ENCODE measurements at places on chromosomes 6 and 20.

GRCh38 chr6:22828179-22829062, 259.1 kb downstream of the HDGFL1 start:
- no peak for DNase-seq

DNA sequence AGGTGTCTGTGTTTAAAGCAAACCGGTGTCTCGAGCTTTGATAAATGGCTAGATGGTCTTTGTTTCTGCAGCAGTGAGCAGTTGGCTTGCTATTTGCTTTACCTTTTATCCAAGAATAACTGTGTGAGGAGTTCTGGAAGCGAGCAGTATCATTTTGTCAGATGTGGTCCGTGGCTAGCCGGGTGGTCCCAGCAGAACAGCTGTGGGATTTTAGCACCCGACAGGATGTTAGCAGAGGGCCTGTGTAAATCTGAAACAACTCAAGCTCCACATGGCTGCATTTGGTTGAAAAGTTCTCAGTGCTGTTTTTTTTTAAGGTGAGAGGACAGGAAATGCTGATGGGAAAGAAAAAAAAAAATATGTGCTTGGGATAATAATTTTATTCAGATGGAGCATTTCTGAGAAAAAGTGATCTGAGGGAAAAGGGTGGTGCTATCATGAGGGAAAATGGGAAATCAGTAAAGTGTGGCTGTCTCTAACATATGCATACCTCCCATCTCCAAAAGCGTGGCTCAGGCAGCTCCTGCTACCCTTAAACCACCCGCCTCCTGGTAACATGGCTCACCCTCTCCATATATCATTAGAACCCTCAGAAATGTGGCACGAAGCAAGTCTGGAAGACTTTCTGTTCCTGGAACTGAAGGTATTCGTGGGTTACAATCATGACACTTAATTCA, 215.4 kb downstream of the TSHZ2 start:
- DNase-seq, result no peak

DNA sequence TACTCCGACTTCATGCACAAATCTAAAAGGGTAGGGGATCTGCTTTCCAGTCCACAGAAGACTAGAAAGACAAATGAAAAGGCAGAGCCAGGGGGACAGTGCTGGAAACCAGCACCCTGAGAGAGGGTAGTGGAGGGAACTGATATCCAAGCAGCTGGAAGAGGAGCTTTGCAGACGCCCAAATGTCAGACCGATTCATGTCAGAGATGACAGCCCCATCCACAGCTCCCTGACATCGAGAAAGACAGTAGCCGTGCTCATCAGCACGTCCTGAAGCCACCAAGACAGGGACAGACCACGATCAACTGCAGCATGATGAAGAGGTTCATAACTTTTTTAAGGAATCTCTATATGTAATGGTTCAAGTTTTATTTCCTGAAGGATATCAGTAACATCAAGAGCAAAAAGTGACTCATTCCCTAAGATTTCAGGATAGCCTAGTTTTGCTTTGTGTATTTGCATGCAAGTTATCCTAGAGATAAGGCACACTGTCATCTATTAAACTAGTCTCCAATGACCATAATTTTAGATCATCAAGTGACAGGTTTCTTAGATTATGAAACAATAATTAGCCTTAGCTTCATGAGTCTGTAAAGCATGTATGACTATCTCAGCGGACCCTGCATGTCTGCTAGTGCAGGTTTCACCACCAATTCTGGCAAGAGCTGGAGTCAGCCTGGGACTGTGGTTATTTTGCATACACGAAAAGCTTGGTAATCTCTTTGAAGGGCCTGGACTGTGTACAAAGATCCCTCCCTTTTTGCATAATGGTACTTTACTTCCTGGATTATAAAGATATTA, 43.0 kb downstream of the PRDM1 start:
- DNase-seq, result no peak

- DNase-seq, result no peak
Observed at GRCh38 chr6:140979642-140980091, 1153.1 kb upstream of the GJE1 start.

DNA sequence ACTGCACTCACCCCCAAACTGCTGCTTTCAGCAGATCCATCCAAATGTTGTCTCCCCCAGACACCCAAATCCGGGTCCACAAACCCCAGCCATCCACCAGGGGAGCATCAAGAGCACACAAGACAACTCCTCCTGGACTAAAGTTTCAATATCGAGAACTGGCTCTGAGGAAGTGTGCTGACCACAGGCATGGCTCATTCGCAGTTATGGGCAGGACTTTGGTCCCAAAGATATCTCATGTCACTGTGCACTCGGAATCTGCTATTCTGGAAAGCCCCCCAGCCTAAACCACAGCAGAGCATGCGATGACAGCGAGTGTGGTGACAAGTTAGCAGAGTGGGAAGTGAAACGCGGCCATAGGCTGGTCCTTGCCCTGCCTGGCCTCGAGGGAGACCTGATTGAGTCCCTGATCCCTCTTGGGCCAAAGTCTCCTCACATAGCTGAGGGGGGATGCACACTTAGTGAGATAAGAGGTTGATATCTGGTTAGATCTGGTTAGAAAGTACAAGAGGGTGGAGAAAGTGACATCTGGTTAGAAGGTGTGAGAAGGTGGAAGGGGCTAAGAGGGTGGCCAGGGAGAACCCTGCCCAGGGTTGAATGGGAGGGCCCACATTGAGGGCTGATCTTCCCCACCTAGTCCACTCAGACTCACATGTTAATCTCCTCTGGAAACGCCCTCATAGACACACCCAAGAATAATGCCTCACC, 149.7 kb downstream of the MRPL14 start:
- DNase-seq, result peak; percentile 9

DNA sequence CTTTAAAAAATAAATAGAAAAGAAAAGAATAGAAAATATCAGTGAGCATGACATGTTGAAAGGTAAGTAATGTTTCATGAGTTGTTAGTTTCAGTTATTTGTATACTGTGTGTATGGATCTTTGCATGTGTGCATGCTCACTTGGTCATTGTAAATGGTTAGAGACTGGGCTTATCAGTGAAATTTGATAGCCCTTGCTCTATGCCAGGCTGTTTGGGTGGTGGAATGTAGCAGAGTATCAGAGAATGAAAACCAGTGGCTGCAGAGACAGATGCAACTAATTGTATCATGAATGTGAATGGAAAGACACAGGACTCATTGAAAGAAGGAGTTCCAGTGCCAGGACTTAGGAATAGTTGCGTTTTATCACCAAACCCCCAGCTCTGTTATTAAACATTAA, 4.2 kb downstream of the GSTA2 start:
- no peak for DNase-seq

DNA sequence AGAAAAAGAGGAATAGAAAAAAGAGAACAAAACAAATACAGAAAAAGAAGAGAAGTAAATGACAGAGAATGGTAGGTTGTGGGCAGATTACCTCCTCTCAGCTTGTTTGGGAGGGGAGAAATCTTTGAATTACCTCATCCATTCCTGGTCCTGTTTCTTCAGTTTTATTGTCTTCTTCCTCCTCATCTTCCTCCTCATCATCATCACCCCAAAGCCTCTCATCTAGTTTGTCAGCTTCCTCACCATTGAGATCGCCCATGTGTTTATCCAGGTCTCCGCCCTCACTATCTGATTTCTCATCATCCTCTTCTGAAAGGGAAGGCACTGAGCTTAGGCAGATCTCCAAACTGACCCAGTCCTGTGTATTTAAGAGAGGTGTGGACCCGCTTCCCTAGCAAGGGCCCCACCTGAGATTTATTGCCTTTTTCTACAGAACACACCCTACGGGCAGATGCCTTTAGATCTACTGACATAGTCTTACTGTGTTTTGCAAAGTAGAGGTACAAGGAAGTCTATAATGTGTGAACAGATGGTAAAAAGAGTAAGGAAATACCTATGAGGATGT, 24.2 kb upstream of the LYRM2 start:
- DNase-seq, result no peak

- no peak for DNase-seq
Observed at GRCh38 chr6:88171312-88171711, 5.2 kb upstream of the CNR1 start.

GRCh38 chr6:117483004-117483644, 650 bp downstream of the DCBLD1 start:
- peak; percentile 19 for DNase-seq

DNA sequence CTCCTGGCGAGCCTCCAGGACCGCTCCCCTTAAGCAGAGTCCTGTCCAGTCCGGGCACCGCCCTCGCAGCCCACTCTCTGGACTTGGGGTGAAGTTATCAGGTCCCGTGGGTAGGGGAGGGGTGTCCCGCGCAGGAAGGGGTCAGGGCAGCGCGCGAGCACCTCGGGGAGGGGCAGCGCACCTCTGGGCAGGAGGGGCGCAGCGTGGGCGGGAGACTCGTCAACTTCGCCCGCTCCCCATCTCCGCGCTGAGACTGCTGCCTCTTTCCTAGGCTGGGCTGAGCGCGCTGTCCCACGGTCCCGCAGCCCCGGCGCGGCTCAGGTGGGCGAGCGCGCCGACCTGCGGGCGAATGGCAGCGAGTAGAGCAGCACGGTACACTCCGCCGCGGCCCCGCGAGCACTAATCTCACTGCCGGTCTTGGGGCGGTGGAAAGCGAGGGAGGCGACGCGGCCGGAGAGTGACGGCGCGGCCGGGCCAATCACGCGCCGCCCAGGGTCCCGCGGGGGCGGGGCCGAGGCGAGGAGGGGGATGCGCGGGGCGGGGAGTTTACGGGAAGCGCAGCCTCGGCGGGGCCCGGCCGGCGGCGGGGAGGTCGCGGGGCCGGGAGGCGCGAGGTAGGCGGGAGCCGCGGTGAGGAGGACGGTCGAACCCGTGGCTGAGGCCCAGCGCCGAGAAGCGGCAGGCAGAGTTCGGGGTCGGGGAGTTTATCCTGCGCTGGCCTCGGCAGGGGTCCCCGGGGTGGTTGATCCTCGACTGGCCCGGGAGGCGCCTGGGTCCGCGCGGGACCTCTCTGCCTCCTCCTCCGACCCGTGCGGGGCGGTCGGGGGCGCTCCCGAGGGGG, at the start of gene MAN1A1:
Gene MAN1A1, minus strand, starts transcription at position 401 of the 841 bp plus-strand sequence. CDS start 696 bp downstream, outside the sequence.
- peak; percentile 91 for DNase-seq

- no peak for DNase-seq
Observed at GRCh38 chr6:79635232-79635543, 4.1 kb downstream of the SH3BGRL2 start.

DNA sequence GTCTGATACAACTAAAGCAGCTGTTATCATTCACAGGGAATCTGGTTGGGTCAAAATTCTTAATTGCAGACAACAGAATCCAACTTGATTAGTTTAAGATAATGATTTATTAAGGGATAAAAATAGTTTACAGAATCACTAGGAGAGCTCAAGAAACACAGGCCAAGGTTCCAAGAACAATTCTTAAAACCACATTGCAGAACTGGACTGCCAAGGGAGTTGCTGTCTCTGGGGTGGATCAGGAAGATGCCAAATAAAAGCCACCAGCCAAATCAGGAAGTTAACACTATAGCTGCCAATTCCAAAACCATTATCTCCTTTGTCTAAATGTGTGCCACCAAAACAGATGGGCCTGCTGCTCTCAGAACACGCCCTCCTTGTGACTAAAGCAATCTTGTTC, 53.7 kb downstream of the NUDT3 start:
- no peak for DNase-seq

DNA sequence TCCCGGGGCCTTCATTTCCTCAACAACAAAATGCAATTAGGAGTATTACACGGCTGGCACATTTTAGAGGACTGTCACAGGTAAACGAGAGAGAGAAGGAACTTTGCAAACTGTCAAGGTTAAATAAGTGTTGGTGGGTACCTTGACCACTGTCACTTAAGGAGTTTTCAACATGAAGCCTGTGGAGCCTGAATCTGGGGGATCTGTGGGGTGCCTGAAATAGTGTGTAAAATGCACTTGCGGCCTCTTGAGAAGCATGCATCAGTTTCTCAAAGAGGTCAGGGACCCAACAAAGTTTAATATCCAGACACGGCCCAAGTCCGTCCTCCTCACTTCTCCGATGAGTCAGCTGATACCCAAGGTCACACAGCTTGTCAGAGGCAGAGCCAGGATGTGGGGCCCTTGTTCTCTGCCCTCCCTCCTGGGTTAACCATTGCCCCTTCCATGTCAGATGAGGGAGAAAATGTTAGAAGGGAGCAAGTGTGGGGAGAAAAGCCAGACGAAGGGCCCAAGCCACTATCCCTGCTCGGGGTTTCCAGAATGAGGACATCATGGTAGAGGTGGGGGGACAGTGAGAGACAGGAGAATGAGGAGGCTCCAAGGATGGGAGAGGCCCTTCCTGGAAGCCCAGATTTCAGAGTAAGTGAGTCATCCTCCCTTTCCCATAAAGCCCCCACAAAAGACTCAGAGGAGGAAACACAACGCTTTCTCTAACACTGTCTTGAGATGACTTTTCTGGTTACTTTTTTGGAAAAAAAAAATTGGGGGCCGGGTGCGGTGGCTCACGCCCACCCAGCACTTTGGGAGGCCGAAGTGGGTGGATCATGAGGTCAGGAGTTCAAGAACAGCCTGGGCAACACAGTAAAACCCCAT, 42.2 kb downstream of the C6orf132 start:
- DNase-seq, result peak; percentile 62

- no peak for DNase-seq
Observed at GRCh38 chr6:155278319-155279049, 14.7 kb downstream of the CLDN20 start.

DNA sequence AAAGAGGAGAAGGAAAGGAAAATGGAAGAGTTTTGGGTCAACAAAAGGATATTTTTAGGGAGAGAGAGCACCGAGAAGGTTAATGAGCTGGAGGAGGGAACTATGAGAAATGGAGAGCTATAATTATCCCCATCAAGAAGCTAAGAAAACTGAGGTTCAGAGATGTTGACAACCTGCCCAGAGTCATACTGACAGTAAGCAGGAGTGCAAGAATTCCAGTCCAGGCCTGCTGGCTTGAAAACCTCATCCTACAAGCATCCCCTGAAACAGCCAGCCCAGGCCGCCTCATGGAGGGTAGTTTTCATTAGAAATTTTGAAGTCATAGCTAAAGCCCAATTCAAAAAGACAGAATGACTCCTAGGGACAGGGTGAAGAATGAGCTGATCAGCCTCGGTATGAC, 172.1 kb upstream of the LRFN2 start:
- DNase-seq, result no peak

DNA sequence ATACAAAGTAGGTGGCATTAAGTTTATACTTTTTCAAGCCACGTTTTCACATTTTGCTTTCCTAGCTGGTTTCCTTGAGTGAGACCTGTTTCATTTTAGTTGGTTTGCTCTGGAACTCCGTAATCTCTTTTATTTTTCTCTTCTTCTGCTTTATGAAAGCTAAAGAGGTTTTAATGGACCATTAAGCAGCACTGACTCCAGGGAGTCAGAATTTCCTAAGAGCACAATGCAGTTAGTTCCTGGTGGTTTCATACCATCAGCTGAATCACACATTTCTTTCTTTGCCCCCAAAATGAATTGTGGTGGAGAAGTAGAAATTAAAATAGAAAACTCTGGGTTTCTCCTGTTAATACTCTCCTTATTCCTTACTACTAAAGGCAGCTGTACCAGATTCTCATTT, 3.4 kb downstream of the OPN5 start:
- no peak for DNase-seq

DNA sequence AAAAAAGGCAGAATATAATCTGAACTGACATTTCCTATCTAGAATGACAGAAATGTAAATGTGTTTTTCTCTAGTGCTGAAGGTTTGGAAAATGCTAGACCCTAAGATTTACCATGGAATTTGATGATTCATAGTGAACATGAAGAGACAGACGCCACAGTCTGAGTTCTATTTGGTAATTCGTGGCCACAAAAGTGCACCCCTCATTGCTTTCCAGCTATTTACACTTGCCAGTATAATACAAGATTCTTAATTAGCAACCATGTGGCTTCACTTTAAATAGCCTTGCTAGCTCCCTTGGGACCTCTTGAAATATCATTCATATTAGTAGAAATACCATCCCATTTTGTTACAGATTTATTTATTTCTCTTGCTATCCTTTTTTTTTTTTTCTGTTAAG, 636.8 kb downstream of the PRKN start:
- no peak for DNase-seq

- peak; percentile 38 for DNase-seq
Observed at GRCh38 chr6:159151266-159151855, 17.8 kb upstream of the FNDC1 start.

GRCh38 chr6:118784641-118785164, 109.2 kb upstream of the ASF1A start:
- no peak for DNase-seq

Measured in stimulated activated naive CD8-positive, alpha-beta T cell treated with anti-CD3 and anti-CD28 coated beads, Interleukin-15, amount 100 ng/mL, for 72 hours (primary cell).